Left ventricle myocardium inferior (tissue), 1 donor: ENCODE measurements at places on chromosomes 2 and 18.

DNA sequence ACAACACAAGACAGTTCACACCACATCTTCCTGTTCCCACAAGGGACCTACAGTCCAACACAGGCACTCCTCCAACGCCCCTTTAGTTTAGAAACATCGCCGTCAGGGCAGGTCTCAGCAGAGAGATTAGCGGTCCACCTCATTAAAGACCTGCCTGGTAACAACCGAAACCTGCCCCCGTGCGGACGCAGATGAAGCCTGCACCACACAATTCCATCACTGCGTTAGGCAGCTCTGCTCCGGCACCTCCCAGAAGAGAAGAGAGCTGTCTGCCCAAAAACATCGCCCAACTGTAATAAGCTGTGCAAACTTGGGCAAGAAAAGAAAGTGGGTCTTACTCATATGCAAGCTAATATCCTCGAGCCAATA, 32.7 kb downstream of the ZNF516 start:
- DNase-seq, result no peak

DNA sequence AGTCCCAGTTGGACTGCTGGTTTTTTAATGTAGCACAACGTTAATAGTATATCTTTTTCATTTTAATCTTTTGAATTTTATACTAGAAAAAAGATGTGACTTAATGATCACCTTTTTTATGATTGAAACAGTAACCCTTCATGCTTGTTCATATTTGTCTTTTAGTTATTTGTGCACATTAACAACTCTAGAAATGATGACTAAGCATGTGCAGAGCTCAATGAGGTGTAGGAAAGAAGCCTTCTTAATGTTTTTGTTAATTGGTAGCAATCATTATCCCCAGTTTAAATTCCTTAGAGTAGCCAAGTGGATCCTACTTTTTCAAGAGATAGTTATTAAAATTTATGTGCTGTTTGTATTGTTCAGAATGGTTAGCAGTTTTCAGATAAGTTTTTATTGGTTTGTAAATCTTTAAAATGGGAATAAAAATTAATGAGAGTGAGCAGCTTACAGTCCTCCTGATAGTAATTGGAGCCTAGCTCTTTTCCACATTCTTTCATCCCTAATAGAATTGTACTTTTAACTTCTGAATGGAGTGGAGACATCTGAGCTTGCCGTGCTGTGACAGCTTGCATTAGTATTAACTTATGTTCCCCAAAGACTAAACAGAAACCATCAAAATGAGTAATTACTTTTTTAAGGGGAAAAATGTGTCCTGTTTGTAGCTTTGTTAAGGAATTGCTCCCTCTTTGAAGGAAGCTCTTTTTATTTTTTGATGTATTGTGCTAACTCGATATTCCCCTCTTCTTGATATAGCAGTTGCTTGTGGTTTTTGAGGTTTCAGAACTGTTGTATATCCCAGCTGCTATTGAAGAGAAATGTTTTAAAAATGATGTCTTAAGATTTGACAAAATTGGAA, 17.3 kb downstream of the PIK3C3 start:
- DNase-seq, result no peak

DNA sequence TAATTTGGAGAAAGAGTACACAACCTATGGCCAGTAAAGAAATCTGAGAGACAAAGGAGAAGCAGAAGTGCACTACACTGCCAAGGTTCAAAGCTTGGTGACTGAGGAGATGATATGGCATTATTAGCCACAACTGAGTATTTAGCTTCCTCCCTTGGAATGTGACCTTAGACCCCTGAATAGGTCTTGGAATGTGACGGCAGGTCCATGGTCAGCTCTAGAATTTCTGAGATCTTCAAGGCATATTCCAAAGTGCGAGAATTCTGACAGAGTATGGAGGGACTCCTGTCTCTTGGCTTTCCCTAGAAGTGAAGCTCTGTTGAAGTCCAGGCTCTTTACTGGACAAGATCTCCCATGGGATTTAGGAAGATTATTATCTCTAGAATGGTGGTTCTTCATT, 130.0 kb upstream of the FN1 start:
- no peak for DNase-seq

GRCh38 chr2:137182071-137182470, 416.7 kb downstream of the THSD7B start:
- no peak for DNase-seq

DNA sequence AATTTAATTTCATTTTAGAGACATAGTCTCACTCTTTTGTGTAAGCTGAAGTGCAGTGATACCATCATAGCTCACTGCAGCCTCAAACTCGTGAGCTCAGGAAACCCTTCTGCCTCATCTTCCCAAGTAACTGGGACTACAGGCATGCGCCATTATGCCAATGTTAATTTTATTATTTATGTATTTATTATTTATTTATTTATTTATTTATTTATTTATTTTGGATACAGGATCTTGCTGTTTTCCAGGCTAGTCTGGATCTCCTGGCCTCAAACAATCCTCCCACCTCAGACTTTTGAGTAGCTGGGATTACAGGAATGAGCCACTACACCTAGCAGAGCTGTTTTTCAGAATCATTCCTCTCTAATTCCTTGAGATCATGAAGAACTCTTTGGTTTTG, 99.9 kb downstream of the ASXL3 start:
- no peak for DNase-seq

DNA sequence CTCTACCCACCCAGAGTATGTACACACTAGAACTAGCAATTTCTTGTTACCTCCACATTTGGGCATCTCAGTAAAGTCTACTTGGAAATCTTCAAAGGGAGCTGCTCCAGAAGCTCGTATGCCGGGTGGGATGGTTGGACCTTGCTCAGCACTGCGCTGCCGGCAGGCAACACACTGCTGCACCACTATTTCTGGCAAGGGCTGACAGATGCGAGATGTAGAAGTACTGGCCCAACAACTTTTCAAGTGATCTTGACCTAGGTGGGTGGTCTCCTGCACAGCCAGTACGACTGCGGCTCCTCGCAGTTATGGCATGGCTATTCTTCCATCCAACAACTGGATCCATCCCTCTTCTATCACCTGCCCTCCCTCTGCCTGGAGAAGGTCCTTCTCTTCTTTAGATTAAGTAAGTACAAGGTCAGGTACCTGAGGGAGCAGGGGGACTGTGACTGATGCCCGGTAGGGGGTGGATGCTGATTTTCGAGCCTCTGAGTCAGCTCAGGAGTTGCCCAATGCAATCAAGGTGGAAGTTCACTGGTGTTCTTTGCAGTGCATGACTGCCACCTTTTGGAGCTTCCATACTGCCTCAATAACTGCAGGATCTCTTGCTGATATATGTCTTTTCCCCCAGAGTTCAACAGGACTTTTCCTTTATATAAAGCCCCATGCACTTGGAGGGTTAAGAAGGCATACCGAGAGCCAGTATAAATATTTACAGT, 100.4 kb upstream of the SLC1A4 start:
- DNase-seq, result no peak

DNA sequence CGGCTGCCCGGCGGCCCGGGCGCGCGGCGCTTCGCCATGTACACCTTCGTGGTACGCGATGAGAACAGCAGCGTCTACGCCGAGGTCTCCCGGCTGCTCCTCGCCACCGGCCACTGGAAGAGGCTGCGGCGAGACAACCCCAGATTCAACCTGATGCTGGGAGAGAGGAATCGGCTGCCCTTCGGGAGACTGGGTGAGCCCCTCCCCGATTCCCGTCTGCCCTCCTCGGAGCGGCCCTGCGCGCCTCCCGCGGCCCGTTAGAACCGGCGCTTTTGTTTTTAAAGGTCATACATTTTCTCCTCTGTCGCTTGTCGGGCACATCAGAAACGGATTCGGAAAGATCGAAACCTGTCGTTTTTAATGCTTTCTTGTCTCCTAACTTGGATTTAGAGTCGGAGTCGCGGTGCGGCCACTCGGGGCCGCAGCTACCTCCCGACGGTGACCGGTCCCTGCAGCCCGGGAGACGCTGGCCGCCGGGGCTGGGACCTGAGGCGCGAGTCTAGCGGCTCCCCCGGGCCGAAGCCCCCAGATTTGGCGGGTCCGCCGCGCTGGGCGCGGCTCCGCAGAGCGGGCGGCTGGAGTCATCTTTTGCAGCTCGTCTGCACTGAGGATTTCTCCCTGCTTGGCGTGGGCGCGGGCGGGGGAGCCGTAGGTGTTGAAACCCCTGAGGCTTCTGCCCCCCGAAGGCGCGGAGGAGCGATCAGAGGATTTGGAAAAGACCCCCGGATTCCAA, 519 bp downstream of the TTL start:
- DNase-seq, result peak; percentile 24

DNA sequence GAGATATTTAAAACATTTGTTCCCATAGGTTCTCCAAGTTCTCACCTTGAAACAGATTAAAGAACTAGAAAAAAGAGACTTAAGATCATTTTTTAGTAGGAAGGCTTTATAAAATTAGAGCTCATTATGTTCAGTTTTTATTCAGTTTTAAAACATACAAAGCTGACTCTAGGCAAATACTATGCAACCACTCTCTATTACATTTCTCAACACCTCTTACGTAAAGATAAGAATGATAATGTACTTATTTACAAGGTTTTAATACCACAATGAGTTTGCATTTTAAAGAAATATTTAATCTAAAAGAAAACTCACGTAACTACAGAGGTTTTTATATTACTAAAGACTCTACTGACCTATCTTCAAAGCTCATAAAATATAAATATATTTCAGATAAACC, 68.8 kb downstream of the TMEM131 start:
- DNase-seq, result no peak

DNA sequence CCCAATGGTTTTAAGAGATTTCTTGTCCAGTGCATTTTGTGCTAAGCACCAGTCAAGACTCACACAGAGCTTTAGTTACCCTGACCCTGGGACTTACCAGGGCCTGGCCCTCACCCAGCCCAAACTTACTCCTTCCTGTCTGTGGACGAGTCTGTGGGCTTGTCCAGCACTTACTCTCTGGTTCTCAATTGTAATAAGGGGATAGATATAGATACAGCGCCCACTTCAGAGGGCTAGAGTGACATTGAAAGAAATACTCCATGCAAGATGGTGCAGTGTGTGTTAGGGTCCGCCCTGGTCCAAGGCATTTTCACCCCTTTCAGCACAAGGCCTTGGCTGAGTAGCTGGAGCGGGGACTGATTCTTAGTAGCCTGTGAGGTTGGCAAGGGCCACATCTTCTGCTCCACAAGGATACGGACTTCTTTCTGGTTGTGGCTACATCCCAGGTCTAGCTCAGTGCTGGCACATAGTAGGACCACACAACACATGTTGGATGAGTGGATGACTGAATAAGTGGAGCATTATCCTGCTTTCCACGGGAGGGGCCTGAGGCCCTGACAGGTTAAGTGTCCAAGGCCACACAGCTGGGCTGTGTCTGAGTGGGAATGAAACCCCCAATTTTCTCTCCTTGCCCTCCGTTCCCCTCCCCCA, 3.8 kb upstream of the ARID5A start:
- no peak for DNase-seq

- no peak for DNase-seq
Observed at GRCh38 chr2:16194530-16194929, 254.2 kb downstream of the MYCN start.

GRCh38 chr18:27263369-27263768, 78.3 kb upstream of the CHST9 start:
- no peak for DNase-seq

GRCh38 chr18:26702086-26702485, 153.7 kb upstream of the KCTD1 start:
- no peak for DNase-seq

DNA sequence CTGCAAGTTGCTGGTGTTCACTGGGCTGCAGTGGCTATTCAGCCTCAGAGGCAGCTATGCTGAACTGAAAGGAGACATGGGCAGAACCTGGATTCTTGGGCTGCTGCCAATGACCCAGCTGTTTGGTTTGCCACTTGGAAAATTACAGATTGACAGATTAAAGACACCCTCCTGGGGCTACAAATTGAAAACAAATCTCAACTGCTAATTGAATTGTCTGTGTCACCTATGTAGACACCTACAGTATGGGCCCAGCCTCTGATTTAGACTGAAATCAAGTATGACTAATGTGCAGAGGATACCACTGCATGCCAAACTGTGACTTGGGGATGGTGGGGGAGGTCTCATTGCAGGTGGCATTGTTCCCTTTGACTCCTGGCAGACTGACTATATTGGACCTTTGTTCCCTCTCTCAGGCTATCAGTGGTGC, 42.8 kb downstream of the ITSN2 start:
- DNase-seq, result peak; percentile 36

DNA sequence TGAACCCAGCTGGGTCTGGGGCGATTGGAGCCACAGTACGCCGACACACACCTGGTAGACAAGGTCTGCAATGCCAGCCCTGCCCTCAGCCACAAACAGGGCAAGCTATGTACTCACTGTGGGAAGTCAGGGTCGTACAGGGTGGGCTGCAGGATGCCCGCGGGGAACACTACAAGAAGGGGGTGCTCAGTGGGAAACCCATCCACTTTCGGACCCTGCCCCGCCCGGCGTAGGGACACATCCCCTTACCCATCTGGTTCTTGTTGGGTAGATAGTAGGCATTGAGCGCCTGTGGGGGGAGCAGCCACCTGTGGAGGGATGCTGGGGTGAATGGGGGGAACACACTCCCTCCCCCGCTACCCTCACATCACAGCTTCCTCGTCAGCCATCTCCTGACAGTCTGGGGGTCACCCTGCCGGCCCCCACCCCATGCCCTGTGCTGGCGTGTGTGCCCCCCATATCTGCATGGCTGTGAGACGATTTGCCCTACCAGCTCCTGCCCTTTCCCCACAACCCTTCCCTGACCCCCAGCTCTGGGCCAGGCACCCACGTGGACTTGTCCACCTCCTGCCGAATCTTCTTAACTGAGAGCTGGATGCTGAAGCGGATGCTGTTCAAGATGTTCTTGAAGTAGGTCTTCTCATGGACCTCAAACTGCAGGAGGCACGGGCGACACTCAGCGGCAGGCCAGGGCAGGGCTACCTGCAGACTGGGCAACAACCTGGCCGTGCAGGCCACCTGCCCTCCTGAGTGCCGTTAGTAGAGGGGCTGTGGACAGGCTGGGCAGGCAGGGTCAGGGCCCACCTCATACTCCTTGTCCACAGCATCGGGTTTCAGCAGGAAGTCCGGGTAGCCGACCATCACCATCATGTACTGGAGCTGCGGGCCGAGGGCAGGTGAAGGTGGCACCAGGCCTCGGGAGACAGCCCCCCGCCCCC, 5.1 kb downstream of the ECEL1 start:
- peak; percentile 9 for DNase-seq

DNA sequence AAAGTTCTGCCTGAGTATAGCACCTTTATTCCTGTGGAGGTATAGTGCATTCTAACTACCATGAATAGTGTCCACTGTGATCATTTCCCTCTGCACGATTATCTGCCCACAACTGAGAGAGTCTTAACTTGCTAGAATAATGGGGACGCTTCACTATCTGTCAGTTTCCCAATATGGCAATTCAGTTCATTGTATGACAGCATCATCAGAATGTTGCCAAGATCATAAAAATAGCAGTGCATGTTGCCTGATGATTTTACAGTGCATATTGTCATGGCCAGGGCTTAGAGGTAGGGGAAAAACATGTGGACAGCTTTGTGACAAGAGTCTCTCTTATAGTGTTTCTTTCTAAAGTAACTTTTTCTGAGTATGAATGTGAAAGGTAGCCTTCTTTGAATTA, 6.1 kb downstream of the RASGRP3 start:
- DNase-seq, result no peak

GRCh38 chr2:234378440-234378839, 118.4 kb downstream of the ARL4C start:
- no peak for DNase-seq
